ENCODE measurements at places on chromosomes 11 and 22.
A peak's percentile ranks its signal among the peaks of the same experiment; 100 is the strongest.

DNA sequence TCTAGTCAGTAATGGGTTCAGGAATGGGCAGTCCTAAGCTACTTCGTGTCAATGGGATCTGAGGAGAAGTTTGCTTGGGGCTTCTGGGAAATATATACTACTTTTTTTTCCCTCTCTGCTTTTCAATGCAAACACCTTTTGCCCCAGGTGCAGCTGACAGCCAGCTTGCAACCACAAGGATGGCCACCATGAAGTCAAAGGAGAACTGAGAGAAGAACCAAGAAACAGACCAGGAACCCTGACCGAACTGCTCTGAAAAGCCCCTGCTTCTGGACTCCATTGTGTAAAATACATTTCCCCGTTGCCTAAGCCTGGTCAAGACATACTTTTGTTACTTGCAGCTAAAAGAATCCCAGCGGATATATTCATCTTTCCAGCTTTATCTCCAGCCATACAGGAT lies 20.1 kb upstream of the CD44 start:
- DNase-seq = no peak

- no peak for DNase-seq
These were observed 14.7 kb downstream of the DPP3 start for GRCh38 chr11:66494935-66495334.

DNA sequence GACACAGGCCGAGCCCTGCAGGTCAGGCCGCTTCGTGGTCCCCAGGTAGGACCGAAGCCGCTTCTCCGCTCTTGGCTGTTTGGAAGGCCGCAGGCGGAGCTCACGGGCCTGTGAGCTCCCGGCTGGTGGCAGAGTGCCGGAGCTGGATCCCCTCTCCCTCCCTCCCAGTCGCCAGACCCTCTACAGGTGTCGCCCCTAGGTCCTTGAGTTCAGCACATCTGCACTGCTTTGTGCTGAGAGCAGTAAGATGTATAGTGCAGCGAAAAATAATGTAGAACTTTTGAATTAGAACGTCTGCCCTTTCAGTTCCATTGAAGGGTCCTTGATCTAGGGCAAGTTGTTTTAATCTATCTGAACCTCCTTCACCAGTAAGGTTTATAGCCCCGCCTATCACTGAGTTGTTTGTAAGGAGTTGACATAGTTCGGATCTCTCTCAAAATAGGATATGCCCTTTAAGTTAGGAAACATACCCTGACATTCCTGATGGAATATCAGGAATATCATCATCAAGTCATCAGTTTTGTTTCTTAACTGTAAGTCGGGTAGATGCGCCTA lies 419 bp downstream of the ANKRD49 start:
- DNase-seq = no peak

GRCh38 chr11:114317787-114318137 lies 21.6 kb downstream of the NNMT start:
- no peak for DNase-seq

GRCh38 chr11:74493791-74494630 lies 487 bp upstream of the LIPT2 start:
- no peak for DNase-seq

DNA sequence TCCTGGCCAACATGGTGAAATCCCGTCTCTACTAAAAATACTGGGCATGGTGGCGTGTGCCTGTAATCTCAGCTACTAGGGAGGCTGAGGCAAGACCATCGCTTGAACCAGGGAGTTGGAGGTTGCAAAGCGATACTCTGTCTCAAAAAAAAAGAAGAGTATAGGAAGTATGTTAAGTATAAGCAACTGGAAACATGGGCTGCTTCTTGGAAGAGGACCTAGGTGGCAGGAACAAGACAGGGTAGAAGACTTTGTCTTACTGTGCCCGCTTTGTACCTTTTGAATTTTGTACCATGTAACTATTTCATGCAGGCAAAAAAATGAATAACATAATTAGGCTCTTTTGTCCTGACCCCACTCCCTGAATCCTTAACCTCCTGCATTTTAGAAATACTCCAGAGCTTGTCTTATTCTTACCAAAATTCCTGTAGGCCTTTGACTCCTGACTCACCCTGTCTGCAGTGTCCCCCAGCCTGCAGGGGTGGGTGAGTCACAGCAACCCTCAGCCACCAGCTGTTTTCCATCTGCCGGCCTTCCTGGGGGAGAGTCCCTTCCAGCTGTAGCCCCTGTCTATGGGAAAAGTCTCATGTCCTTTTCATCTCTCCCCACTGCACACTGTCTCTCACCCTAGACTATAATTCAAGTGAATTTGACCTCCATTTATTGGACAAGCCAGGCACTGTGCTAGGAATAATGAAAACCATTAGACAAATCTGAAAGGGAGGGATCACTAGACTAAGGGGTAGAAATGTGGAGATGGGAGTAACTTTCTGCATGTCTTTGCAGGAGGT lies 41.8 kb downstream of the TXN2 start:
- no peak for DNase-seq

- no peak for DNase-seq
These were observed 19.4 kb downstream of the RCOR2 start for GRCh38 chr11:63897459-63898146.

GRCh38 chr11:36215693-36216060 lies 73.5 kb downstream of the COMMD9 start:
- DNase-seq = no peak

DNA sequence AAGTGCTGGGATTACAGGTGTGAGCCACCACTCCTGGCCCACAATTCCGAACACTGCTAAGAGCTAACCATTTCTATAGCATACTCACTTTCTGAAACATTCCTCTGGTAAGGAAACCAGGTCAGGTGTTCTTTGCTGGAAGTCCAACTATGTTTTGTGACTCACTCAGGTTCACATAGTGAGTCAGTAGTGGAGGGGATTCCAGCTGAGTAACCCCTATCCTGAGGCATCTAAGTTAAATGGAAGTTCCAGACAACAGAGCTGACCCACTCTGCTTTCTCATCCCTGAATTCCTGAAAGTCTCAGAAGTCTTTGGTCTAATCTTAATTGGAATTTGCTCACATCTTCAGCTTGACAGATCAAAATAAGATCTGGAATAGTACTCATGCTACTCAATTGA lies 3.0 kb upstream of the CHRNA10 start:
- DNase-seq = no peak

GRCh38 chr11:65496304-65497140 lies 2.3 kb upstream of the MALAT1 start:
- DNase-seq = peak; percentile 60

- no peak for DNase-seq
These were observed 40.5 kb downstream of the OR10A6 start for GRCh38 chr11:7890417-7891172.

DNA sequence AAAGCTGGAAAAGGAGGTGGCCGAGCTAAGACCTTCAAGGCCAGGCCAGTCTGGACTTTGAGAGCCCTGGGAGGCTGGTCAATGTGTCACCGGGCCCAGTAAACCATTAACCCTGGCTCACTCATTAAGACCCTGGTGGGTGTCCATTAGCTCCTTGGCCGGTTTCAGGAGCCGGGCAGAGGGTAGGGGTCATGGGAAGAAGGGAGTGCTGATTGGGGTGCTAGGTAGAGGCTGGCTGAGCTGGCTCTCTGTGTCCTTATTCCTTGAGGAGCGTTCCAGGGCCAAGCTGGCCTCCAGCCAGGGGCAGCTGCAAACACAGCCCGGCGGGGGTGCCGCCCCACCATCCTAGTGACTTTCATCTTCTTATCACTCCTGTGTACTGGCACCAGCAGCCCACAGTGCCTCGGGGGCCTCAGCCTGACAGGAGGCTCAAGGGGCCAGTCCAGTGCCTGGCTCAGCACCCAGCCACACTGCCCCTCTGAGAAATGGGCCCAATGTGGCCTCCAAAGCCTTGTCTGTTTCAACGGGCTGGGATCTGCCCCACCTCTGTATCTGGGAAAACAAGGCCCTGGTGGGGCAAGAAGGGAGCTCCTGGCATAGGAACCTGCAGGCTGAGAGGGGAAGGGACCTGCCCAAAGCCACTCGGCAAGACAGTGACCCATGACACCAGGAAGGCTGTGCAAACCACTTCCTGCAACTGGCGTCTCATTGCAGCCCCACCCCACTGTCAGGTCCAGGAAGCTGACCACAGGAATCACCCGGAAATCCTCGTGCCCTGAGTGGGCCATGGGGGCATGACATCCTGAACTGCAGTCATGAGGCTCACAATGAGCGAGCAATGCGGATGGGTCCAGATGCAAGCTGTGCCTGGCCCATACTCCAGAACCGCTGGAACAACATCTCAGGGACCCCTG lies 15.1 kb upstream of the RGL4 start:
- DNase-seq = no peak

DNA sequence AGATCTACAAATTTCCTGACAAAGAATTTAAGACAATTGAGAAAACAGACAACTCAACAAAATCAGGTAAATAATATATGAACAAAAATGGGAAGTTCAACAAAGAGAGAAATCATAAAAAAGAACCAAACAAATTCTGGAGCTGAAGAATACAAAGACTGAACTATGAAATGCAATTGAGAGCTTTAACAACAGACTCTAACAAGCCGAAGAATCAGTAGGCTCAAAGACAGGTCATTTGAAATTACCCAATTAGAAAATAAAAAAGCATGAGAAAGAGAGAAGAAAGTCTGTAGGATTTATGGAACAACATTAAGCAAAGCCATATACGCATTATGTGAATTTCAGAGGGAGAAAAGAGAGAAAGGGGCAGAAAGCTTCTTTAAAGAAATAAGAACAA lies 72.8 kb downstream of the TBC1D22A start:
- DNase-seq = no peak

GRCh38 chr11:104916442-104916841 lies 18.2 kb upstream of the CASP12 start:
- no peak for DNase-seq

DNA sequence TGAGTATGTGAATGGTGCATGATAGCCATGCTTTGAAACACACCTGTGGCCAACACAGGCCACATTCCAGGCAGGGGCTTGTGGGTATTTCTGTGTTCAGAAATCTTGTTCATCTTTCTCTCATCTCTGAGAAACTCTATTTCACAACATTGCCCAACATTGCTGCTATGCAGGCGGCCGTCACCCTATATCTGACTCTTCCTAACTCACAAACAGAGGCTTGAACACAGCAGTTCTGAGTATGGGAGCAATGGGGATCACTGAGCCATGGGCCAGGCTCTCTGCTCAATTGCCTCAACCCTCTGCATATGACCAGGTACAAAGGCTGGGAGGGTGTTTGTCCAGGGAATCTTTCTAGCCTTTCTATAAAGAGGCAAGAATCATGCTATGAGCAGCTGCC lies 259.9 kb downstream of the BUD13 start:
- DNase-seq = no peak

DNA sequence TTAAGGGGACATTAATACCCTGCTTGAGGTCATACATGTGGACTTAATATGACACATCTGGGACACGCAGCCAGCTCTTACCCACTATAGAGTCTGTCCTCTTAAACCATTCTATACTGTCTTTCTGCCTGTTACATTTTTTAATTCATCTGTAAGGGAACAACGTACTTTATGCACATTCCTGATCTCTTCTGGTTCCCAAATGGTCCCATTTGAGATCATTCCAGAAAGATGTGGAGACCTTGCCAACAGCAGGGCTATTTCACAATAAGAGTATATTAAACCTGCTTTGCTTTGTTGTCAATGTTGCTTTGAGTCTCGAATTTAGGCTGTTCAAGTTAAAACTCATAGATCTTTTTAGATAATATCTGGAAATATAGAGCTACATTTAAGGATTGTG lies 332.2 kb upstream of the RAG2 start:
- DNase-seq = no peak
